Liver (tissue), 10 donors: ENCODE measurements at places on chromosomes 5 and 9. TPM values are rescaled to one million over a fixed set of nuclear protein-coding genes. Genes with fewer than 3 reads are reported as not detected.
A peak's percentile ranks its signal among the peaks of the same experiment; 100 is the strongest.

REEP2 gene
- polyA plus RNA-seq, result not detected

- no peaks in the 10 kb centered on the region for H3K27me3 ChIP-seq
- H3K27ac ChIP-seq, result peak overlapping the region; percentile 50
- no peak overlapping the region for H3K4me3 ChIP-seq
- DNase-seq, result no peak
- no peaks in the 10 kb centered on the region for H3K36me3 ChIP-seq
Measured at GRCh38 chr5:149405550-149406202, 26.6 kb upstream of the IL17B start.

DNA sequence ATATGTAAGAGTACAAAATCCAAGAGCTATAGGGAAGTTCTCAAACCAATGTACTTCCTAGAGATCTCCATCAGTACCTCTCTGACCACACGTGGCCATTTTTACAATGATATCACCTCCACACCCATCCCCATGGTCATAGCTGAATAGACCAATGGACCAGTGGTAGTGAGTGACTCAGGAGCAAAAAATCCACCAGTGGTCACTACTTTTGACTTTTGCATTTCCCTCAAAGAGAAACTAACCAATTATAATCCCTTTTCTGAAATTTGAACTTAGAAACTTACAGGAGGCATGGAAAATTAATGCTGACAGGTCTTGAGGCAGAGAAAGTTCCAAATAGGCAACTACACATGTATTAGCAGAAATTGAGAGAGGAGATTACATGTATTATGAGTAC is 238.4 kb downstream of the TRPM3 start:
- no peaks in the 10 kb centered on the region for H3K27me3 ChIP-seq
- no peaks in the 10 kb centered on the region for H3K36me3 ChIP-seq
- no peaks in the 10 kb centered on the region for H3K4me1 ChIP-seq
- no peak overlapping the region for H3K27ac ChIP-seq

TTLL11 gene
- polyA plus RNA-seq, result 4.5 TPM

- peaks cover 3% of the 10 kb centered on the region for H3K4me1 ChIP-seq
- H3K27ac ChIP-seq, result no peak overlapping the region
- no peak overlapping the region for H3K4me3 ChIP-seq
Measured at GRCh38 chr9:95099321-95100070, 218.0 kb downstream of the FANCC start.

DNA sequence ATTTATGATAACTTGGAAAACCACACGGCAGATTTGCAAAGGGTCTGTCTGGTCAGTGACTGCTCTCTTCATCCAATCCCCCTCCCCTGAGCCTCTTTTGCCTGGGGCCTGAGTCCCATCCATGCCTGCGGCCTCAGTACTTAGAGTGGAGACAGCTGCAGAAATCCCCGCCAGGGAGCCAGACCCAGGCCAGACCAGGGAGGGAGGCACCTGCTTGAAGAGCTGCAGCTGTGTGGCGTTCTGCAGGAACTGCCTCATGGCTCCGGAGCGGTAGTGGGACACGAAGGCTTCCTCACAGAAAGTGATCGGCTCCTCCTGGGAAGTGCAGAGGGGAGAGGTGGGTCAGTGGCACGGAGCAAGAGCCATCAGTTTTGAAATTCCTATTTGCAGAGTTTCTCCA is 101.6 kb downstream of the CRB2 start:
- H3K36me3 ChIP-seq, result peaks cover under 1% of the 10 kb centered on the region
- DNase-seq, result no peak
- no peaks in the 10 kb centered on the region for H3K4me1 ChIP-seq
- no peak overlapping the region for H3K4me3 ChIP-seq
- H3K27me3 ChIP-seq, result no peaks in the 10 kb centered on the region

DNA sequence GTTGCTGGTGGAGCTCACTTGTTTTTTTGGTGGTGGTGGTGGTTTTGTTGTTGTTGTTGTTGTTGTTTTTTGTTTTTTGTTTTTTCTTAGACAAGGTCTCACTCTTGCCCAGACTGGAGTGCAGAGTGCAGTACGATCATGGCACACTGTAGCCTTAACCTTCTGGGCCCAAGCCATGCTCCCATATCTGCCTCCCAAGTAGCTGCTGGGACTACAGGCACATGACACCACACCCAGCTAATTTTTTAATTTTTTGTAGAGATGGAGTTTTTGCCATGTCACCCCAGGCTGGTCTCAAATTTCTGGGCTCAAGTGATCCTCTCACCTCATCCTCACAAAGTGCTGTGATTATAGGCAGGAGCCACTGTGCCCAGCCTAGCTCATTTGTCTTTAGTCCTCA is 53.5 kb downstream of the NUP214 start:
- peaks cover 52% of the 10 kb centered on the region for H3K36me3 ChIP-seq
- no peak for DNase-seq
- no peak overlapping the region for H3K27ac ChIP-seq
- H3K4me3 ChIP-seq, result no peak overlapping the region

DNA sequence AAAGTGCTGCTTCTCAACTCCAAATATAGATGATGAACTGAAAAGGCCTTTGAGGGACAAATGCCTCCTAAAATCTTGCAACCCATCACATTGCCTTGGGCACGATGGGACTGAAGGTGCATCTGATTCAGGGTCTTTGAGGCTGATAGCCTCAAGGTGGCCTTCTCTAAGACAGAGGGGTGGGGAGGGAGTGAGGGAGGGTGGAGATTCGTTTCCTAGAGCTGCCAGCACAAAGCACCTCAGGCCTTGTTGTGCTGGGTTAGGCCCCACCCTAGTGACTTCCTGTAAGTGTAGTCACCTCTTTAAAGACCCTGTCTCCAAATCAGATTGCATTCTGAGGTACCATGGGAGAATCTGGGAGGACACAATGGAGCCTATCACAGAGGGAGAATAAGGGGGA is 57.1 kb downstream of the BARX1 start:
- peaks cover 3% of the 10 kb centered on the region for H3K4me1 ChIP-seq
- H3K27ac ChIP-seq, result no peak overlapping the region
- no peak for DNase-seq
- H3K4me3 ChIP-seq, result no peak overlapping the region
- no peaks in the 10 kb centered on the region for H3K27me3 ChIP-seq

GRCh38 chr5:17713301-17713700 is 79.0 kb downstream of the TAF11L14 start:
- H3K4me1 ChIP-seq, result no peaks in the 10 kb centered on the region
- H3K36me3 ChIP-seq, result no peaks in the 10 kb centered on the region
- no peak overlapping the region for H3K4me3 ChIP-seq
- no peaks in the 10 kb centered on the region for H3K27me3 ChIP-seq
- DNase-seq, result no peak

DNA sequence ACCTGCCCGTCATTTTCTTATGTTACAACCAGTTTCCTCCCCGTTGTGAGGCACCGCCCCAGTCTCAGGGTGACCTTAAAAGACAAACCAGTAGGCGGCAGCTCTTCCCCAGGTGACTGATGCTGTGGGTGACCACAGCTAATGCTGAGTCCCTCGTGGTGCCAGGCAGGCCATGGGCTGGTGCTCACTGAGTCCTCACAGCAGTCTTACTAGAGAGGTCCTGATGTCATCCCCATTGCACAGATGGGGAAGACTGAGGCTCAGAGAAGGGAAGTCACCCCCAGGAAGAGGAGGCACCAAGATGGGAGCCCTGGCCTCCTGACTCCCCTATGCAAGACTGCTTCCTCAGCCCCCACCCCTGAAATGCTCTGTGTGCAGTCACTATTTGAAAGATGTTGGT is 978 bp downstream of the CFAP157 start:
- H3K4me1 ChIP-seq, result no peaks in the 10 kb centered on the region
- H3K27ac ChIP-seq, result no peak overlapping the region
- no peak for DNase-seq
- no peaks in the 10 kb centered on the region for H3K36me3 ChIP-seq

CARTPT gene
- not detected for polyA plus RNA-seq

- no peaks in the 10 kb centered on the region for H3K4me1 ChIP-seq
- no peak for DNase-seq
- no peaks in the 10 kb centered on the region for H3K36me3 ChIP-seq
- H3K27me3 ChIP-seq, result peaks cover 4% of the 10 kb centered on the region
- H3K27ac ChIP-seq, result no peak overlapping the region
Measured at GRCh38 chr5:121954086-121954485, 7.7 kb upstream of the SRFBP1 start.

GRCh38 chr5:16486711-16487111 is 21.1 kb upstream of the ZNF622 start:
- H3K27me3 ChIP-seq, result no peaks in the 10 kb centered on the region
- no peaks in the 10 kb centered on the region for H3K36me3 ChIP-seq
- DNase-seq, result no peak
- H3K4me1 ChIP-seq, result no peaks in the 10 kb centered on the region

DNA sequence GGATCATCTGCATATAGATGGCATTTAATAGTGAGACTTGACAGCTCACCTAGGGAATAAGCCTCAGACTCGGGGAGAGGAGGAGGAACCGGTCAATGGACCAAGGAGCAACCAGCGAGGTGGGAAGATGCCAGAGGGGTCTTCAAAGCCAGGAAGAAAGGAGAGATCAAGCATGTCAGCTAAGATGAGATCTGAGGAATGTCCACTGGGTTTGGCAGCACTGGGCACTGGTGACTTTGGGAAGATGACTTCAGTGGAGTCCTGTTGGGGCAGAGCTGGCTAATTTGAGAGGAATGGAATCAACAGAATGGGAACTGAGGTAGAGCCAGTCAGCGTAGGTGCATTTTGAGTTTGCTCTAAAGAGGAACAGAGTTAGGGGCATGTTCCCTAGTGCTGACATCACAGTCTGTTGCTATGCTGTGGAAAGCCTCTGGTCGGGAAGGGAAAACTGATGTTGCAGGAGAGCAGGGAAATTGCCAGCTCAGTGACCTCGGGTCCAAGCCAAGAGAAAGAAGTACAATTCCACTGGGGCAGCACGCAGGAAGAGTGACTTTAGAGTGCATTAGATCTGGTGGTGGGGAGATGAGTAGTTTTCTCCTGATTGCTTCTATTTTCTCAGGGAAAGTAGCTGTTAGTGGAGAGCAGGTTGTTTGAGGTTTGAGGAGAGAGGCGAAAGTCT is 56.9 kb downstream of the ZNF618 start:
- no peak overlapping the region for H3K27ac ChIP-seq
- H3K4me3 ChIP-seq, result no peak overlapping the region
- peaks cover 2% of the 10 kb centered on the region for H3K4me1 ChIP-seq
- no peaks in the 10 kb centered on the region for H3K27me3 ChIP-seq
- DNase-seq, result no peak

DNA sequence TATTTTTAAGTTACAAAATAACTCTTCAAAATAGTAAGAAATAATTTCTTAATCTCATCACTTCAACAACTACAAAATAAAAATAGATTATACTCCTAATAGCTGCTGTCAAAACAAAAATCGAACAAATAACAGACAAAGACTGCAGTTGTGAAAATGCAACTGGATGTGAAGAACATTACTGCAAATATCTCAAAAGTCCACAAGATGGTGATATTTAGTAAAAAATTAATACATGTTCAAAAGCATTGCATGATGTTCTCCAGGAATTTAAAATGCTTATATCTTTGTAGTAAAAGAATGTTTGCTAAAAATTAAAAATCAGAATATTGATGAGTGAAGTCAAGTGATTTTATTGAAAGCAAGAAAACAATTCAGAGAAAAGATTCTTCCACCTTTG is 66.2 kb downstream of the MPDZ start:
- no peaks in the 10 kb centered on the region for H3K4me1 ChIP-seq
- no peaks in the 10 kb centered on the region for H3K27me3 ChIP-seq
- no peak overlapping the region for H3K4me3 ChIP-seq
